ENCODE measurements at places on chromosomes 1 and 21.

- DNase-seq: no peak
Measured at GRCh38 chr1:15531003-15531402, 4.4 kb downstream of the DNAJC16 start.

GRCh38 chr1:37177230-37177864 is 143.0 kb upstream of the GRIK3 start:
- peak; percentile 4 for DNase-seq

- DNase-seq: no peak
Measured at GRCh38 chr1:15918962-15919715, 56.8 kb downstream of the ZBTB17 start.

DNA sequence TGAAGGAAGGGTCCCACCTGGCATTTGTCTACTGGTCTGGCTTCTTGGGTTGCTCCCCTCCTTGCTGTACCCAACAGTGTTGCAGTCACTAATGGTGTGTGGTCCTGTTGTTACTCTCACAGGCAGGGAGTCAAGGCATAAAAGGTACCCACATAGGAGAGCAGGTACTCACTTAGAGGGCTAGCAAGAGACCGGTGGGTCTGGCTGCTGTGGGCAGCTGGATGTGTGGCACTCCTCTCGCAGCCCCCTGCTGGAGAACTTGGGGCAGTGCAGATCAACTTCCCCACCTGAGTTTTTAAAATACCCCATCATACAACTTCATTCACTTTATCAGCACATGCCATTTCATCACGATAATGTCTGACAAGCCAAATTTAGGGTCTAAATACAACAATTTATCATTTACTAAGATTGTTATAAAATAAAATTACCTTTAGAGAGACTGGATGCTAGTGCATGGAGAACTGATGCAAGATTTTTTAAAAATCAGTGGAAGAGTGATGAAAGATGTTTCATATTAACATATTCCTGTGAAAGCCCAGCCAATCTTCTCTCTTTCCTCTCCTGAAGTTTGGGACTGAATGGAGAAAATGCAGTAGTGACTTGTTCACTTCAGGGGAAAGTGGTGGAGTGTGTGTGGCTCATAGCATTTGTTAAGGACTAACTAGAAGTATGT is 42.8 kb downstream of the ACP6 start:
- no peak for DNase-seq

GRCh38 chr21:32545948-32546441 is 39.3 kb downstream of the TCP10L start:
- DNase-seq: no peak

DNA sequence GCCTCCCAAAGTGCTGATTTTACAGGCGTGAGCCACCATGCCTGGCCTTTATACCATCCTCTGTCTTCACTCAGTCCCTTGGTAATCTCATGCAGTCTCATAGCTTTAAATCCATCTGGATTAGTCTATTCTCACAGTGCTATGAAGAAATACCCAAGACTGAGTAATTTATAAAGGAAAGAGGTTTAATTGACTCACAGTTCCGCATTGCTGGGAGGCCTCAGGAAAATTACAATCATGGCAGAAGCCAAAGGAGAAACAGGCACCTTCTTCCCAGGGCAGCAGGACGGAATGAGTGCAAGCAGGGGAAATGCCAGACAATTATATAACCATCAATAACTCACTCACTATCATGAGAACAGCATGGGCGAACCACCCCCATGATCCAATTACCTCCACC is 49.1 kb upstream of the CPLANE2 start:
- no peak for DNase-seq

DNA sequence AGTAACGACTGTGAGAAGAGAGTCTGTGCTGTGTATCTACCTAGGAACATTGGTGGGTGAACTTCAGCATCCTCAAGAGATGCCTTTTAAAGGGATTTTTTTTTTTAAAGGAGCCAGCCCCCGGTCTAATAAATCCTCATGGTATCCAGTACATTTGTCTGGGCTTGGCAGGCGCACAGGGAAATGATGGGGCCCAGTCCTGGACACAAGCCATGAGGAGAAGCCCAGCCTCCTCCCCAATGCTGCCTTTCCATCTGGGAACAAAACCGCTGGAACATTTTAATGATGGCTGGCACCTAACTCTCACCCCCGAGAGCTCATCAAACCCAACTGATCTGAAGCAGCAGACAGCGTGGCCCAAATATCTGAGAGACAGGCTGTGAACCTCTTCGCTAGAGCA is 64.2 kb downstream of the ACOT7 start:
- DNase-seq: no peak

DNA sequence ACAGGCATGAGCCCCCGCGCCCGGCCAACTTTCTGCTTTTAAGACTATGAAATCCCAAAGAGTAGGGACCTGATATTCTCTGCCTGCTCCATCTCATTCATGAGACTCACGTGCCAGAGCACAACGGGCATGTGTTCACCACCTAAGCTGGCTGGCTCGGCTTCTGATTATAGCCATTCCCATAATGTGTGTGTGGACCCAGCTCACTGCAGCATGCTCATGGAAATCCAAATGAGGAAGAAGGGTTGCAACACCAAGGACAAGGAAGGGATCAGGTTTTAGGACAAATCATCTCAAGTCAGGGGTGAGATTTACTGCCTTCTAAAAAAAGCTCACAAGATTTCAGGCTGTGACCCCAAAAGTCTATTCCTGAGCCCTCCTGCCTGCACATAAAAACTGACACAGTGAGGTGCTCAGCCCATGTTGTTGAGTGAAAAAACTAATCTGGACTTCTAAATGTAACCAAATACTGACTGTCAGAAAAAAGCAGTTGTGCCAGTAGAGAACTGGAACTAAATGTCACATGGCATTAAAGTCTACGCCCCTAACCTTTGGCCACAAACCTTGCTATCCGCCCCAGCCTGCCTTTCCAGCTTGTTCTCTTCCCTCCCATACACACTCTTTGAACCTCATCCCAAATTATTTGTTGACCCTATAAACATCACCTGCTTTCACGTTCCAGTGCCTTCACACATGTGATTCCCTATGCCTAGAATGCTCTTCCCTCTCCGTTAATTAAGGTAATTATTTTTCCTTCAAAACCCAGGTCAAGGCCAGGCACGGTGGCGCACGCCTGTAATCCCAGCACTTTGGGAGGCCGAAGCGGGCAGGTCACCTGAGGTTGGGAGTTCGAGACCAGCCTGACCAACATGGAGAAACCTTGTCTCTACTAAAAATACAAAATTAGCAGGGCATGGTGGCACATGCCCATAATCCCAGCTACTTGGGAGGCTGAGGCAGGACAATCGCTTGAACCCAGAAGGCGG is 9.1 kb upstream of the COA7 start:
- DNase-seq: no peak

GRCh38 chr21:36186081-36186480 is 29.5 kb downstream of the DOP1B start:
- DNase-seq: no peak

- no peak for DNase-seq
Measured at GRCh38 chr1:219289171-219289570, 115.5 kb downstream of the LYPLAL1 start.

- DNase-seq: no peak
Measured at GRCh38 chr1:47951545-47952235, 45.5 kb downstream of the TRABD2B start.

GRCh38 chr1:176811511-176812288 is 348.7 kb downstream of the PAPPA2 start:
- DNase-seq: no peak

GRCh38 chr1:55244476-55245099 is 29.4 kb upstream of the USP24 start:
- DNase-seq: no peak

DNA sequence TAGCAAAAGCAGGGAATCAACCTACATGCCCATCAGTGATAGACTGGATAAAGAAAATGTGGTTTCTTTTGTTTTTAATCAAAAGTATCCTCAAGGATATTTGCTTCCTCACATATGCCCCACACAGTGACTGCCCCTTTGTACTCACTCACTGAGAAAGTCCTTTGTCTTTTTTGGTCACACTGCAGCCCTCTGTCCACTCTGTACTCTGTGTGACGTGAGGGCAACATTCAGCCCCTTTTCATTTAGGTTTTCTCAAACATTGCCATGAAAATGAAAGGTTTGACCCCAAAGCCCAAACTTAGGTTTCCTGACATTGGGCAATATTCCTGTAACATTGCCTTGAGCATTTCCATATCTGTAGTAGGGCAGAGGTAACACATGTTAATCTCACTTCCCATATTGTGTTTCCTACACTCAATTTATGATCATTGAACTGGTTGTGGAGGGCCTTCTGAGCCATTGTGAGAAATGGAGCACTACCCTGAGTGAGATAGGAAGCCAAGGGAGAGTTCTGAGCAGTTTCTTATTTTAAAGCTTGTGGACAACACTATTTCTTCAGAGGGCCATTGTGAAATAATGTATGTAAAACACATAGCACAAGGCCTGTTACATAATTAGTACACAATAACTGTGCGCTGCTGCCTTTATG is 501.9 kb upstream of the C1orf87 start:
- DNase-seq: no peak

- no peak for DNase-seq
Measured at GRCh38 chr1:211620097-211620496, 41.1 kb upstream of the SLC30A1 start.

- no peak for DNase-seq
Measured at GRCh38 chr1:185325413-185325812, 8.4 kb upstream of the IVNS1ABP start.

- no peak for DNase-seq
Measured at GRCh38 chr1:75412616-75413015, 198.3 kb downstream of the SLC44A5 start.

DNA sequence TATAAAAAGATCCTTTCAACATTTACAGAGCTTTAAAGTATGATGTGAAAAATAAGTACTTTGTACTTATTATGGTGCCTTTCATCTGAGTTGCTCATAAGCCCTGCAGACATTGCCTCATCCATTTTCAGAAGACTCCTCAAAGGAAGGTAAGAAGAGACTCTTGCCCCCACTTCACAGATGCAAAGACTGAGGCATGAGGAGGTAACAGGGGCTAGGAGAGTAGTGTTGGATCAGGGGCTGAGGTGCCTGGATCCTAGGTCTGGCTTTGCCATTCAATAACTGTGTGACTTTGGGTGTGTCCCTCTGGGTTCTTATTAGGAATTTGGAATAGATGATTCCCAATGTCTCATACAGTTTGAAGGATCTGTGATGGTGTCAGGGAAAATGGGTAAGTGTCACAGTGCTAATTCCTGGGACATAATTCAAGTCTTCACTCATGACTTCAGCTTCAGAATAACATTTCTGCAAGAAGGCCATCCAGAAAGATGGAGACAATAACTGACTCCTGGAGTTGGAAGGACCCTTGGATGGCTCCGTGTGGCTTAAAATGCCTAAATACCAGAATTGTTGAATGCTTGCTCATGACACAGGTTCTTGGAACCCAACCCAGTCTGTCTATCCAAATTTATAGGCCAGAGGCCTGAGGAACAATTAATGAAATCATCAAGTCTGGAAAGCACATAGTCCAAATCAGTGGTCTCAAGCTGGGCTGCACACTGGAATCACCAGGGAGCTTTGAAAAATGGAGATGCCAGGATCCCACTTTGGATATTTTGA is 93.1 kb upstream of the RUNX1 start:
- no peak for DNase-seq

- no peak for DNase-seq
Measured at GRCh38 chr1:201385299-201385891, 7.9 kb upstream of the TNNT2 start.

- no peak for DNase-seq
Measured at GRCh38 chr1:3604468-3604974, 6.8 kb downstream of the MEGF6 start.

DNA sequence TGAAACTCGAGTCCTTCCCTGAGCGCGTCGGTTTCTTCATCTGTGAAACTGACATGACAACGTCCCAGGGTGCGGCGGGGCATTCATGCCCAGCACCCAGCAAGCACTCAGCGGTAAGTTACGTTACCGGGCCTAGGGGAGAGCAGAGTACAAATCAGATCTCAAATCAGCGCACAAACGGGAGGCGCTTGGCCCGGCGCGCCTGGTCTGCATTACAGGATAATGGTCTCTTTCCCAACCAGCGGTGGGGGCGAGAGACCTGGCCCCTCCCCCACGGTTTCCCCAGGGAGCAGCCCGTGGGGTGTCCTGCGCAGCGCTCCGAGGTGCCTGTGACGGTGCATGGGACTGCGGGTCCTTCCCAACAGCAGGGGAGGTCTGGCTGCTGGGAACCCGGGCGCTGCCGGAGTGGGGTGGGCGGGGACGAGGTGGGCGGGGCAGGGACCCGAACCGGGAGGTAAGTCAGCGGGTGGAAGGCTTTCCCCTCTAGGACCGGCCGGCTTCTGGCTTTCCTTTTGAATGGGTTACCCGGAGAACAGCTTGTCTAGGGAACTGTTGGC is 1.0 kb downstream of the TMEM51 start:
- DNase-seq: no peak

DNA sequence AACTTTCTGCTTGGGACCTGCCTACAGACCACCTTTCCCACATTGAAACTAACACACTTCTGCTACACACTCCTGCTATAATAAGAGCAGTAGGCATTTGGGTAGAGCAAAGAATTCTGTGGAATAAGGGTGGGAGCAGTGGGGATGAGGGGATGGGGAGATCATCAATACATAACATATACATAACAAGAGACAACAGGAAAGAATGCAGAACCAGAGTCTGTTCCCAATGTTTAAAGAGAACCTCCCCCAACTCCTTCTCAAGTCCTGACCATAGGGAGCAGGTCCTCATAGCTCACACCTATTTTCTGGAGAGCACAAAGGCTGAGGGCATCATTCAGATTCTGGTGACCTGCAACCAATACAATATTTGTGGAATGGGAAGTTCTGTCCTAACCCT is 121.6 kb upstream of the BARHL2 start:
- DNase-seq: no peak

GRCh38 chr1:101291562-101292380 is 55.0 kb downstream of the S1PR1 start:
- no peak for DNase-seq

GRCh38 chr1:235297579-235297978 is 30.4 kb downstream of the ARID4B start:
- no peak for DNase-seq

DNA sequence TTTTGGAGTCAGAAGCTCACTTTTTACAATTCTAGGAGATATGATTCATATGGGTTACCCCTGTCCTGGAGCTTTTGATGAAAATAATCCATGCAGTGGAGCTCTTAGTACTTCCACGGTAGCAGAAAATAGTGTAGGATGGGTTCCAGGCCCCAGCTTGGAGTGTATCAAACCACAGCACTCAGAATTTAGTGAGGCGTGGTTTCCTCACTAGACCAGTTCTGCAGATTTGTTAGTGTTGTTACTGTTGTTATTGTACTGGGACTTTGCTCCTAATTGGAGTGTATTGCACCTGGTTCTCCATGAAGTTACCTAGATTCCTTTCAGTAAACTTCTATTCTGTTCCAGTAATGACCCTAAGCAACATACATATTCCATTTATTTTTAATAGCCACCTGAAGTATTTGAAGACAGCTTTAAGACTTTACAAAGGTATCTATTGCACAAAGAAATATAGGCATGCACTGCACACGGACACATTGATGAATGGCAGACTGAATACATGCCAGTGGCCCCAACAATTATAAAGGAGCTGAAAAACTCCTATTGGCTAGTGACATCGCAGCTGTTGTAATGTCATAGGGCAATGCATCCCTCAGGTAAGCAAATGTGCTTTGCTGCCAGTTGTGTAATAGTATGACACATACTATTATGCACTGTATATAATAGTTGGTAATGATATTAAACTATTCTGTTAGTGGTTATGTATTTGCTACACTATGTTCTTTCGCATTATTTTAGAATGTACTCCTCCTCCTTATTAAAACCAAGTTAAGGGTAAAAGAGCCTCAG is 1058.0 kb downstream of the KCNT2 start:
- DNase-seq: no peak

Data from renal pelvis (tissue), 12 donors.